ENCODE measurements at places on chromosomes 11 and 22.

DNA sequence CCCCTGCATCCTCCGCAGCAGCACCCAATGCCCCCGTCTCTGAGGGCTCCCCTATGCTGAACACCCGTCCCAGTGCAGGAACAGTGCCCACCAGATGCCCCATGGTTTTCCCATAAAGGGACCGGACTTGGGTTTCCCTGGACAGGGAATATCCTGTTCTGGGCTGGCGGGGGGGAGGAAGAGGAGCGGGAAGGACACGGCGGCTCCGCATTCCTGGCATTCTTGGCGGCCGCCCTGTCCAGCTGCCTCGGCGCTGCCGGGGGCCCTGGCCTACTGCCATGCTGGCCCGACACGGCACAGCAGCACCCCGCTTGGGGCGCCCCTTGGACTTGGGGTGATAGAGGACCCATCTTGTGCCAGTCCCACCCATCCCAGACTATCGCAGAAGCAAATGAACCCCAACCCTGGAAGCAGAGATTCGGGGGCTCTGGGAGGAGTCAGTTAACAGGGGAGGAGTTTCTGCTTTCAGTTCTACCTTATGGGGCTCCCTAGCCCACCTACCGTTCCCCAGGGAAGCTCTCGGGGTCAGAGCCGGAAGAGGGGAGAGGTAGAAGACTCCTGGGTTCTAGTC lies 23.7 kb upstream of the CBX7 start:
- no peak for DNase-seq
- no peak overlapping the region for H3K4me3 ChIP-seq
- peaks cover 52% of the 10 kb centered on the region for H3K4me1 ChIP-seq
- H3K36me3 ChIP-seq, result no peaks in the 10 kb centered on the region
- no peaks in the 10 kb centered on the region for H3K27me3 ChIP-seq
- H3K27ac ChIP-seq, result no peak overlapping the region

DNA sequence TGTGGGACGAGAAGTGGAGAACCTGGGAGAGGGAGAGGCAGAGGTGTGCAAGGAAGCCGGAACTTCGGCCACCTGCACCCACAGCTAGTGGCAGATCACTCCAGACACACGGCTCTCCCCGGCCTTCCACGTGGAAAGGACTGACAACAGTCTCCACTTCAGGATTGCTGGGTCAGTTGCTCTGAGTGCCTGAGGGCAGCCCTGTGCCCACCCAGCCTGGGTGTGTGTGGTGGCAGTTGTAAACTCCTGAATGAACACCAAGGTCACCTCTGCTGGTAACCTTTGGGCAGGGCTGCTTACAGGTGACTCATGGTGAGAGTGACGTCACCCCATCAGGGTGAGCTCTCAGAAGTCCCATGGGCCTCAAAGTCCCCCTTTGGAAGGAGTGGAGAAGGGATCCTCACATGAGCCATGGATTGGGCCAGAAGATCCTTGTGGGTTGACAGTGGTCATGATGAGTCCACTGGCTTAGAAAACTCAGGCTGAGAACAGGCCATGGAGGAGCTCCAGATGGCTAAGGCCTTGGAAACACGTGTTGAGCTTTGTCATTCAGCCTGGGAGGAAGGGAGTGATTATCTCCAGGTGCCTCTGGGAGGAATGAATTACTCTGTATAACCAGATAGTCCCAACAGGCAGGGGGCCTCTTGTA lies 71.3 kb downstream of the BCR start:
- H3K27me3 ChIP-seq, result no peaks in the 10 kb centered on the region
- no peak overlapping the region for H3K4me3 ChIP-seq
- peaks cover 25% of the 10 kb centered on the region for H3K4me1 ChIP-seq
- no peak overlapping the region for H3K27ac ChIP-seq
- no peak for DNase-seq
- H3K36me3 ChIP-seq, result no peaks in the 10 kb centered on the region

- no peaks in the 10 kb centered on the region for H3K27me3 ChIP-seq
- peaks cover 1% of the 10 kb centered on the region for H3K36me3 ChIP-seq
- no peak for DNase-seq
- no peak overlapping the region for H3K4me3 ChIP-seq
- no peak overlapping the region for H3K27ac ChIP-seq
- no peaks in the 10 kb centered on the region for H3K4me1 ChIP-seq
Observed at GRCh38 chr11:38304926-38305325, 1706.9 kb upstream of the RAG2 start.

DNA sequence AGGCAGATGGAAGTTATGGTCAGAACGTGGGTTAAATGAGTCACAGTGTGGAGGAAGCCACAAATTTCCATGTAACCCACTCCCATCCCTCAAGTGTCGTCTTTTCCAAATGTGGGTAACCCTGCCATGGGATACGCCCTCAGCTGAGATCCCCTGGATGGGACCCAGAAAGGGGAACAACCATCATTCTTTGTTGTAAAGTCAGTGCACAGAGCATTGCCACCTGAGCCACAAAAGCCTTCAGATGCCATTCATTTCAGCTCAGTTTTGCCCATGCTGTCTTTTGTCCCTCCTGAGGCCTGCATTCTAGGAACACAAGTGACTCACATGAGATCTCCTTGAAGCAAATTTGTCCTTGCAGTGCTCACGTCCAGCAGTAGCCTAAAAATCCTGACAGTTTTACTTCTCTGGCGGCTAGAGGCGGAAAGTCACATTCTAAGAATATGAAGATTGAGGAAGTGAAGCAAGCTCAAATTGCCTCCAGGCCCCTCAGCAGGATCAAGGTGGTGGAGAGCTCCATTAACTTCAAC lies 30.6 kb downstream of the MMP13 start:
- H3K4me1 ChIP-seq, result peaks cover 5% of the 10 kb centered on the region
- no peak overlapping the region for H3K4me3 ChIP-seq
- no peaks in the 10 kb centered on the region for H3K36me3 ChIP-seq
- DNase-seq, result no peak
- peaks cover 26% of the 10 kb centered on the region for H3K27me3 ChIP-seq
- H3K27ac ChIP-seq, result no peak overlapping the region

GRCh38 chr11:117497206-117497951 lies 169.7 kb downstream of the CEP164 start:
- H3K4me1 ChIP-seq, result no peaks in the 10 kb centered on the region
- no peaks in the 10 kb centered on the region for H3K36me3 ChIP-seq
- no peak for DNase-seq
- no peak overlapping the region for H3K27ac ChIP-seq

GRCh38 chr22:50004918-50005317 lies 7.6 kb downstream of the IL17REL start:
- H3K27ac ChIP-seq, result no peak overlapping the region
- DNase-seq, result no peak
- peaks cover 8% of the 10 kb centered on the region for H3K27me3 ChIP-seq
- no peaks in the 10 kb centered on the region for H3K36me3 ChIP-seq

DNA sequence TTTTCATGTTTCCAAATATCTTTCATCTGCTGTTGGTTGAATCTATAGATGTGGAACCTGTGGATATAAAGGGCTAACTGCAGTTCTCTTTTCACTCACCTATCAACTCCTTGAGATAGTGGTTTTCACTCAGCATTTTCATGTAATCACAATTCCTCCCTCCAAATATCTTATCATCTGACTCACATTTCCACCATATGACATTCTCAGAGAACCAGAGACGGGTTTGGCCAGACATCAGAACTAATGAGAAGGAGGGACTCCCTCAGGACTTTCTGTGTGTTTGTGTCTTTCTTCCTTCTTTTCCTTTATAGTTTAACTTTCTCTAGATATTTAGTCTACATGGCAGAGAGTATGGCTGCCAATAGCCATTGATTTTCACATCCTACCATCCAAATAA lies 134.8 kb upstream of the DDI1 start:
- no peak for DNase-seq
- no peak overlapping the region for H3K27ac ChIP-seq
- H3K4me1 ChIP-seq, result peaks cover 9% of the 10 kb centered on the region

DNA sequence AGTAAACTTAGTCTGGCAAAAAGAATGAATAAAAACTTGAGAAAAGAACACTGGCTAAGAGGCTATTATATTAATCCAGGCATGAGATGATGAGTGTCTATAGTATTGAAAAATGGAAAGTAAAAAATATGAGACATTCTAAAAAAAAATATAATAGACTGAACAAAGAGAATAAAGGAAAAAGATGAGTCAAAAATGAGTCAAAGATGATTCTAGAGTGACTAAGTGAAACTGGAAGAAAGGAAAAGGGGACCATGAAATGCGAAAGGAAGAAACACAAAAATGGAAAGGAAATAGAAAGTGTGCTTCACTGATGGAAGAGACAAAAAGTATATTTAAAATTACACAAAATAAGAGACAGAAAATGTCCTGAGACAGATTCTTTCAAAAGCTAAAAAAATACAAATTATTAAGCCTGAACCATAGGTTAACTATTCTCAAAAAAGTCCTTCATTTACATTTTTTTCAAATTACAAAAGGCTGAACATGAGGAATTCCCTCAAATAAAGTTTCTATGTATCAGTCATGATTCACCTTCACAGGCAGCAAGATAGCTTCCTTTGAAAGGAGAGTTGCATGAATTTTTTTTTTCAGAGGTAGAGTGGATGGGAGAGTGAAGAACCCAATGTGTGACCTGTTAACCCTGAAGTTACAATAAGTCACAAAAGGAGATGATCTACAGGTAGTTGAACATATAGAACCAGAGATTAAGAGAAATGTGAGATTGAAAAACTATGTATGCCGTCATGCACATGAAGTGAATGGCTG lies 75.2 kb downstream of the EIF3M start:
- H3K4me1 ChIP-seq, result no peaks in the 10 kb centered on the region
- H3K27me3 ChIP-seq, result peaks cover 17% of the 10 kb centered on the region
- H3K4me3 ChIP-seq, result no peak overlapping the region
- no peaks in the 10 kb centered on the region for H3K36me3 ChIP-seq
- DNase-seq, result no peak
- no peak overlapping the region for H3K27ac ChIP-seq

GRCh38 chr11:87063982-87064381 lies 26.2 kb downstream of the TMEM135 start:
- no peak overlapping the region for H3K27ac ChIP-seq
- H3K4me1 ChIP-seq, result peaks cover 17% of the 10 kb centered on the region
- no peak overlapping the region for H3K4me3 ChIP-seq
- DNase-seq, result no peak

GRCh38 chr11:78533399-78533798 lies 41.3 kb downstream of the NARS2 start:
- no peak overlapping the region for H3K27ac ChIP-seq
- no peak overlapping the region for H3K4me3 ChIP-seq
- peaks cover 4% of the 10 kb centered on the region for H3K4me1 ChIP-seq
- H3K27me3 ChIP-seq, result no peaks in the 10 kb centered on the region

GRCh38 chr22:46815559-46815895 lies 53.1 kb downstream of the TBC1D22A start:
- peak overlapping the region; percentile 15 for H3K27ac ChIP-seq
- no peaks in the 10 kb centered on the region for H3K27me3 ChIP-seq
- H3K4me3 ChIP-seq, result no peak overlapping the region
- no peak for DNase-seq

DNA sequence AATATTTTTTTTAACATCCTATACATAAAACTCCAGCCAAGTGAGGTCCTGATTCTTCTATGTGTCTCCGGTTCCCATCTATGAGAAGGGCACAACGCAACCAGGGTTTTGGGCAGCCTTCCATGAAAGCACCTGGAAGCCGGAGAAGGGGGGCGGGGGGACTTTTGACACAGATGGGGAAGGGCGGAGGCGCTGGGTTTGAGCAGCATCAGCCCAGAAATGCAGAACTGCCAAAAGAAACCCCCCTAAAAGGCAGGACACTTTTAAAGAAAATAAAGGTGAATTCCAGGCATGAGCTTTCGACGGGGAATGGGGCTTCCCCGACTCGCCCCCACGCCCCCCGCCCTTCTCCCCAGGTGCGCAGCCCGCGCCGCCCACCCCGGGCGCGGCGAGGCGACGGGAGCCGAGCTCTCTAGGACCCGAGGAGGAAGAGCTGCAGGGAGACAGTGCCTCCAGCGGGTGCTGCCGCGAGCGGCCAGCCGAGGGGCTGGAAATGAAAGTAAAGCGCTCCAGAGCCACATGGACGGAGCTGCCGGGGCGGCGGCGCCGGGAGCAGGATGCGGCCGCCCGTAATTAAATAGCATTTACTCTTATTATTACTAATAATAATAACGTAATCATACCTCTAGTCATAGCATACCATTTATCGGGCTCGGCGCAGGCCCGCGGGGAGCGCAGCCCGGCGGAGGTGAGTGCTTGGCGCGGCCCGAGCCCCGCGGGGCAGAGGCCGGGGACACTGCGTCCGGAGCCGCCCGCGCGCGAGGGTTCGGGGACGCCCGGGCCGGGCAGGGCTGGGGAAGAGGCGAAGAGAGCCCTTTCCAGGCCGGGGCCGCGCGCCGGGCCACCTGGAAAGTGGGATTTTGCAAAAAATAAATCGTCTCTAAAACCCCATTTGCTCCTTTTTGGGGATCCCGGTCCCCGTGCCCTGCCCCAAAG lies at the start of gene ZC3H7B:
Gene ZC3H7B, plus strand, starts transcription at position 441 of the 936 bp plus-strand sequence. CDS start 19,136 bp downstream, outside the sequence.
- H3K27ac ChIP-seq, result peak within 1 kb of the TSS; percentile 71
- H3K4me1 ChIP-seq, result peaks cover 26% of the 10 kb centered on the region
- no peaks in the 10 kb centered on the region for H3K36me3 ChIP-seq
- no peaks in the 10 kb centered on the region for H3K27me3 ChIP-seq

DNA sequence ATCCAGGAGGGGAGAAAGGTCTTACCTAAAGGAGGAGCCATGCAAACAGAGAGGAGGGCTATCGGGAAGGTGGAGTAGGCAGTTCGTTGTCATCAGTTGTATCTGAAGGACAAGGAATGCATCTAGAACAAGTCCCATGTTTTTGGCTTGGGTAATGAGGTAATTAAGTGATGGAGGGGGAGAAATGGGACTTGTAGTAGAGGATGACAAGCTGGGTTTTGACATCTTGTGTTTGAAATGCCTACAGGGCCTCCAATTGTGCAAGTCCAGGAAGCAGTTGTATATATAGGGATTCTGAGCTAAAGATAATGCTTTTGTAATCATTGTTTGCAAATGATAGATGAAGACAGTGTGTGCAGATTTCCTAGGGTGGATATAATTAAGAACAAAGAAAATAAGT lies 622.8 kb downstream of the NTM start:
- no peak overlapping the region for H3K4me3 ChIP-seq
- H3K27ac ChIP-seq, result no peak overlapping the region
- no peak for DNase-seq
- H3K4me1 ChIP-seq, result no peaks in the 10 kb centered on the region

DNA sequence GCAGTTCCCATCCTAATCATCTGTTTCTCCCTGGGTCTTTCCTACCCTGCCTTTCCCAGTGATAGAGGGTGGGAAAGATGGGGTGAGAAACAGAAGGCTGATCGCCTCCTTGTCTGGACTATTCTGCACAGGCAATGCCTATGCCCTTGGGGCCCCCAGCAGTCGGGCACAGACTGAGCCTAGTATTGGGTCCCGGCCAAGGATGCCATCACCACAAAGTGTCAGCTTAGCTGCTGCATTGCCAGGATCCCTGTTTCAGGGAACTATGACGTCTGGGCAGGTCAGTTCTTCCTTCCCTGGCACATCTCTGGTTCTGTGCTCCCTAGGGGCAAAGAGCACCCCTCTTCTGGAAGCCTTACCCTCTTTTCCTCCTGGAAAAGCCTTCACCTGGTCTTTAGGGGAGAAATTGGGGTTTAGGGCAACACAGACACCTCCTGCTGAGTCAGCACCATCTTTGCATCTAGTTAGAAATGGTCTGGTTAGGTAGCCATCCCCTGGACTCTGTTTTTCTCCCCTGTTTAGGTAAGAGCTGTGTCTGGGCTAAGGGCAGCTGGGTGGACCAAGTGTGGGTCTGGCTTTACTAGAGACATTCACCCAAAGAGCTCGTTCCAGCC lies 2.1 kb downstream of the ADAMTS8 start:
- H3K4me3 ChIP-seq, result peak overlapping the region; percentile 48
- peaks cover 11% of the 10 kb centered on the region for H3K4me1 ChIP-seq
- H3K36me3 ChIP-seq, result no peaks in the 10 kb centered on the region
- no peak overlapping the region for H3K27ac ChIP-seq
- peaks cover 40% of the 10 kb centered on the region for H3K27me3 ChIP-seq
- DNase-seq, result no peak

Data from natural killer cell treated with Interleukin-12 subunit alpha and Interleukin-12 subunit beta and Interleukin-15 and Interleukin-18, amount 100 ng/mL, for 72 hours (primary cell).